ENCODE measurements at places on chromosomes 16 and 17.

GRCh38 chr16:13919330-13919682, 648 bp upstream of the ERCC4 start:
- DNase-seq: no peak

GRCh38 chr16:85418978-85419491, 194.1 kb upstream of the GSE1 start:
- no peak for DNase-seq

GRCh38 chr17:17693253-17694168, 12.3 kb downstream of the RAI1 start:
- DNase-seq: peak; percentile 44

DNA sequence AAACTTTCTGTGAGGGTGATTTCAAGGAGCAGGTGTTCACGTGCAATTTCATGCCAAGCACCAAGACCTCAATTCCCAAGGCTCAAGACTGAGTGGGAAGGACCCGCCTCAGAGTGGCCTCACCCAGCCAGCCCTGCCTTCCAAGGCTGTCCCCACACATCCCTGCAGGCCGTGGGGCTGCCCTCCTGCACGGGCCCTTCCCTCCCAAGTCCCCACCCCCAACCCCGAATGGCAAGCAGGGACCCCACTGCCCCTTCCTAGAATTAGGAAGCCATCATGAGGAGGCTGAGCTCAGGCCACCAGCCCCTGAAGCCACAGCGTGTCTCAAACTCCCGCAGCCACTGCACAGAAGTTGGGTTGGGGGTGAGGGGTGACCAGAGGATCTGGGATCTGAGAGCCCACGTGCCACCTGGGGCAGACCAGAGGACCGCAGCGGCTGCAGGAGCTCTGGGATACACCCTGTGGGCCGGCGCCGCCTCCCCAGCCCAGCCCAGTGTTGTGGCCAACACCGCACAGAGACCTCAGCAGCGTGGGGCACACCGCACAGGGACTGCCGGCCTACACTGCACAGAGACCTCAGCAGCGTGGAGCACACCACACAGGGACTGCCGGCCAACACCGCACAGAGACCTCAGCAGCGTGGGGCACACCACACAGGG, 20.7 kb downstream of the GNPTG start:
- no peak for DNase-seq

GRCh38 chr17:18920911-18921441, 31.0 kb upstream of the SLC5A10 start:
- peak; percentile 47 for DNase-seq

GRCh38 chr16:81224824-81225223, 13.7 kb upstream of the BCO1 start:
- DNase-seq: no peak

DNA sequence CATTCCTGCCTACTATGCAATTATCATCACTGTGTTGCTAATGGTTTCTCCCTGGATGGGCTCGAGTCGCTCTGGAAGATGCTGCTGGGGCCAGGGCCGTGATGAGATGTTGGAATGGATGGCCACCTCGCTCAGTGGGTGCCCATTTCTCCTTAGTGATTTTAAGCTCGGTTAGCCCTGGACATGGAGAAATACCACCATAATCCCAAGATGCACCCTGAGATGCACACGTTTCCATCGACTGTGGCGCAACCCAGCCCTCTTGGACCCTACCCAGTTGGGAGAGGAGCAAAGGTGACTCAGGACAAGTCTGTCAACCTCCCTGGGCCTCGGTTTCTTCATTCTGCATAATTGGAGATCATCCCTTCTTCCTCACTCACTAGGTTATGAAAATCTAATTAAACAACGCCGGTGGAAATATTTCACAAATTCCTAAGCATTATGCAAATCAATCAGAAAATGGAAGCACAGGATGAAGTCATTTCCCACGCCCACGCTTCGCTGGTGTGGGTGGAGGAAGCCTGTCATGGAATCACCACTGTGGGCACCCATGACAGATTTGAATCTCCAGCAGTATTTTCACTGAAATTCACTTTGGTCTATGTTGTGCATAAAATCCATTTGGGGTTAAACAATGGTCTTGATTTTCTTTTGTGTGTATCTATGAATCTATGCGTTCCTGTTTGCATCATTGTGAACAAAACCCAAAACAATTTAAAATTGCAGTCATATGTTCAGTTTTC, 195.2 kb downstream of the AXIN2 start:
- no peak for DNase-seq

GRCh38 chr17:39782481-39782880, 44.7 kb downstream of the GRB7 start:
- DNase-seq: no peak

DNA sequence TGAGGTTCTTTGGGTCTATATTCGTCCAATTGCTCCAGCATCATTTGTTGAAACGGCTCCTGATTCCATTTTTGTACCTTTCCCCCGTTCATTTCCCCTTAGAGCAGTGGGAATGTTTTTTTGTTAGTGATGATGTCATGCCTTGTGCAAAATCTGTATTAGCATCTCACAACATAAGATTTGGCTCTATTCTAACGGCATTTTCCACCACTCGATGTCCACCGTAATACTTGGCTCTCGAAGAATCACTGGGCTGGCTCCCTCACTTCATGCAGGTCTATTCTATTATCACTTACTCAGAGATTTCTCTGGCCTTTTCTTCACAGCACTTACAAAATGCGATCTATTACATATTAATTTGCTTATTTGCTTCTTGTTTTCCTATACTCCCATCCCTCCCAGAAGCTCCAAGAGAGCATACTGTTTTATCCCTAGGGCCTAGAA, 571 bp upstream of the NME1 start:
- DNase-seq: no peak

DNA sequence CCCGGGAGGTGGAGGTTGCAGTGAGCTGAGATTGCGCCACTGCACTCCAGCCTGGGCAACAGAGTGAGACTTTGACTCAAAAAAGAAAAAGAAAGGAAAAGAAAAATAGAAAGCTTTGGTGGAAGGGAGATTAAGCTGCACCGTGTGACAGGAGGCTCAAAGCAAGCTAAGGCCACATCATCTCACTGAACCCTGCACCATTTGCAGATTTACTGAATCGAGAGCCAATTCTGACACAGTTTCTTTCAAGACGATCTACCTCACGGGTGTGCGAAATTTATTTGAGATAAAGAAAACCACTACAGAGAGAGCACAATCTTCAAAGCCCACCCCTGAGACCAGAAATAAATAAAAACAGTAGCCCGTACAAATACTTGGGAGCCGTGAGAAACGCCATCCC, 49.6 kb downstream of the RTN4RL1 start:
- no peak for DNase-seq

GRCh38 chr16:26186091-26186615, 494.4 kb downstream of the HS3ST4 start:
- no peak for DNase-seq

DNA sequence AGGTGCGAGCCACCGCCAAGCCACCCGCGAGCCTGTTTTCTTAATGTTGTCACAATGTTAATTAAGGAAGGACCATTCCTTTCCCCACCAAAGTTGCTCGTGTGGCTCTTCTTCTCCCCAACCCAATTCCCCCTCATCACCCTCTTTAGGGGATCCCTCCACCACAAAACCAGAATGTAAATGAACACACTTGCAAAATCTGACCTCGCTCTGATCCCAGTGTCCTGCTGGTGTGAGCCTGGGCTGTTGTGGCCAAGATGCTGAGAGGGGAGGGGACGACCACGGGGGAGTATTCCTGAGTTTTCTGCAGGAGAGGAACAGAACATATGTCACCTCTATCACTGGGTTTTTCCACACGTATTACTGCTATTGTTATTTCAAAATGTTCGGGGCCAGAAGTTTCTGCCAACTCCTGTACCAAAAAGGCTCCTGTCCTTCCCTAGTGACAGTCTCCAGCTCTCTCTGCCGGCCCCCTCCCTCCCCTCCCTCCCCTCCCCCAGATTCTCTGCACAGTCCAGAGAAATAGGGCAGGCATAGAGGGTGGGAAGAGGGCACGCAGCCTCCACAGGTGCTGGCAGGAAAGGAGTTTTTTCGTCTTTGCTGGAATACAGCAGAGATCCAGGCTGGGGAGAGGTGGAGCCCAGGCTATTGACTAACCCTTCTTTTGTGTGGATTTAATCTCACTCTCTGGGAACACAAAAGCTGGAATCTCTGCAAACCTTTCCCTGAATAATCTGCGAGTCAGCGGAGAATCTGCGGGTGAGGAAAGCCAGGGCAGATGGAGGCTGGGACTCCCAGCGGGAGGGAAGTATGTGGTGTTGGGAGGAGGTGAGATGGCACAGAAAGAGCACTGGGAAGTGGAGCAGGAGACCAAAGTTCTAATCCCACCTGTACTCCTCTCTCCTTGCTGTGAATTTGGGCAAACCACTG, 4.5 kb upstream of the CA4 start:
- no peak for DNase-seq

DNA sequence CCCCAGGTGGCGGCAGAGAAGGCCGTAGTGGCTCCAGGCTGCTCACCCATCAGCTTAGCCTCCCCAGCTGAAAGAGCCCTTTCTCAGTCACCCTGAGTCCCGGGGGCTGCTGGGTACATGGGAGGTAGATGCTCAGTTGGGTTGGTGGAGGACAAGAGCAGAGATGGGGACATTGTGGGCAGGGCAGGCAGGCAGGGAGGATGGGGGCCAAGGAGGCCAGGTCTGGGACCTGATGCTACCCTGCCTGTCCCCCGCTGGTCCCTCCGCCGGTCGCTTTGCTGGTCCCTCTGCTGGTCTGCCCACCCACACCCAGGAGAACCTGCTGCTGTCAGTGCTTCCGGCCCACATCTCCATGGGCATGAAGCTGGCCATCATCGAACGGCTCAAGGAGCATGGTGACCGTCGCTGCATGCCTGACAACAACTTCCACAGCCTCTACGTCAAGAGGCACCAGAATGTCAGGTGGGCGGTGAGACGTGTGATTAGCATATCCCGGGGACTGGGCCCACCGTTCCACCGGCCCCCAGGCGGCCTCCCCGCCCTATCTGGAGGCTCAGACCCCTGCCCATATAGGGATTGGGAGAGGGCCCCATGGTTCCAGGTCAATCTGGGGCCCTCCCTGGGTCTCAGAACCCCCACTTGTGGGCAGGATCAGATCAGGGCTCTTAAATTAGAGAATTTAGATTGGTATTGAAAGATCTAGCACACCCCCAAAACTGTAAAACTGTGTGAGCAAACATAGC, 26.9 kb downstream of the ADCY7 start:
- no peak for DNase-seq

DNA sequence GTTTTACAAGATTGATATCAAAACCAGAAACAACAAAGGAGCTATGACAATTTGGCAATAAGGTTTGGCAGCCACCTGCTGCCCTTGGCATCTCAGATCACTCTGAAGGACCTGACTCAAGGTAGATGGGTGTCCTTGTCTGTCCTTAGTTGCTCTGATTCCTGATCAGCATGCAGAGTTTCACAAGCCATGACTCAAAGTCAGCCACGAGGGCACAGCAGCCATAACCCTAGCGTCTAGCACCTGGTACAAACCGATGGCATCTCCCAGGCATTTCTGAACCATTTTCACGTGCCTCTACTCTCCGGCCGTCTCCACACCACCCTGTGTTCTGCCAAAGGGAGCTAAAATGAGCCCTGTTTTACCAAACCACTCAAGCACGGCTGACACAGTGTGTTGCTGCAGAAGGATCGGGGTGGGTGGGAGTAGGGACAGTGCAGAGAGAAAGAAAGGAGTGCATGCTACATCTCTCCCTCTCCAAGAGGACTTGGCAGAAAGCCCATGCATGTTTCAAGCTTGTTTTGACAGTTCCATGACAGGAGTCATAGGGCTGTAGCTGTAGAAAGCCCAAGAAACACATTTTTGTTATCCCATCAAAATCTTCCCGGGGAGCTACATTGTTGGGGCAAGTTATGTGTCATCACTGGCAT, 297.3 kb downstream of the ABCC12 start:
- DNase-seq: no peak

DNA sequence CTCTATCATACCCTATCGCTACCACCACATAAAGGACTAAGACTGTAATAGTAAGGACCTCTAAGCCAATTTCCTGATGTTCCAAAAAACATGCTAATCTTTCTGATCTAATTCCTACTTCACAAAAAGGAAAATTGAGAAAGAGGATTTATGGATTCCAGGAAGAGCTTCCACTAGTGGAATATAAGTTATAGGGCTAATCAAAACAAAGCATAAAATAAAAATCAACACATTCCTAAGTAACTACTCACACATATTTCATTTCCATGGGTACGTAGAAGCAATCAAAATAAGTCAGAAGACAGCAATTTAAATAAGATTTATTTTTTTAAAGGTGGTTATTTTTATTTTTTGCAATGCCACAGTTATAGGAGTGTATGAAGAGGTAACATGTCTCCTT, 12.4 kb downstream of the CCDC43 start:
- DNase-seq: no peak

DNA sequence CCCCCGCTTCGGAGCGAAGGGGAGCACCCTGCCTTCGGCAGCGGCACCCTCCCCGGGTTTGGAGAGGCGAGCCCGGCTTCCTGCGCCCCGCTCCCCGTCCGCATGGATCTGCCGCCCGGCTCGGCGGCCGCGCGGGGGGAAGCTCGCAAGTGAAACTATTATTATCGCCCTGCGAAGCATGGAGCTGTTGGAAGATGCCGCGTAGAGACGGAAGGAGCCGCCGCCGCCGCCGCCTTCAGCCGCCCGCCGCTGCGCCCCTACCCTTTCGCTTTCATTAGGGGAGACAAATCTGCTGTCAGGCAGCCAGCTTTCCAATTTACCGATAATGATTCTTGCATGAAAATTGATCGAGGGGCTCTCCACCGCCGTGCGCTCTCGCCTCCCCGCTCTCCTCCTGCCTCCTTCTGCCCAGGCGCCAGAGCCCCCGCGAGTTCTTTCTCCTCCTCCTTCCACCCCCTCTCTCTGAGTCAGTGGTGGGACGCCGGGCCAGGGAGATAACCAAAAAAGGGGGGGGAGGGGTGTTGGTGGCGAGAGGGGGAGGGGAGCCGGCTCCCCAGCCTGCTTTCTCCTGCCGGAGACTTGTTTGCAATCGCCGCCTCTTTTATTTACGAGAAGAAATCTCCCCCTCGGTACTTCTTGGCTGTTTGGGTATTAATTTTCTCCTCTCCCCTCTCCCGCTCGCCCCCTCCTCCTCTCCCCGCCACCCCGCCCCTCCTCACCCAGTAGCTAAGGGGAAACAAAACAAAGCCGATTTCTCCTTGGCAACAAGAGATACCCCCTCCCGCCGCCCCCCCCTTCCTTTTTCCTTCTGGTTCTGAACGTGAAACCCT, 58.0 kb upstream of the GSE1 start:
- DNase-seq: peak; percentile 72

- DNase-seq: no peak
Measured at GRCh38 chr16:83554096-83554495, 253.7 kb upstream of the HSBP1 start.

GRCh38 chr17:5931616-5932015, 138.6 kb upstream of the WSCD1 start:
- no peak for DNase-seq

- no peak for DNase-seq
Measured at GRCh38 chr17:76816590-76817135, 51.5 kb upstream of the MGAT5B start.

- DNase-seq: no peak
Measured at GRCh38 chr16:10856042-10856441, 21.0 kb upstream of the CIITA start.

GRCh38 chr17:72906306-72906705, 186.2 kb downstream of the SLC39A11 start:
- no peak for DNase-seq

Measured in GM06990 (cell line).